ENCODE measurements at places on chromosomes 2 and 18. TPM values are rescaled to one million over a fixed set of nuclear protein-coding genes. Genes with fewer than 3 reads are reported as not detected.
A peak's percentile ranks its signal among the peaks of the same experiment; 100 is the strongest.

- no peaks in the 10 kb centered on the region for H3K36me3 ChIP-seq
- no peaks in the 10 kb centered on the region for H3K27me3 ChIP-seq
- no peak overlapping the region for H3K27ac ChIP-seq
- H3K4me1 ChIP-seq: no peaks in the 10 kb centered on the region
These were observed 297.3 kb downstream of the TNS1 start for GRCh38 chr2:217705461-217705860.

GRCh38 chr2:69177063-69177771 is 164.2 kb downstream of the ANTXR1 start:
- H3K4me1 ChIP-seq: peaks cover 14% of the 10 kb centered on the region
- DNase-seq: no peak
- H3K36me3 ChIP-seq: peaks cover 14% of the 10 kb centered on the region
- H3K27me3 ChIP-seq: no peaks in the 10 kb centered on the region

DNA sequence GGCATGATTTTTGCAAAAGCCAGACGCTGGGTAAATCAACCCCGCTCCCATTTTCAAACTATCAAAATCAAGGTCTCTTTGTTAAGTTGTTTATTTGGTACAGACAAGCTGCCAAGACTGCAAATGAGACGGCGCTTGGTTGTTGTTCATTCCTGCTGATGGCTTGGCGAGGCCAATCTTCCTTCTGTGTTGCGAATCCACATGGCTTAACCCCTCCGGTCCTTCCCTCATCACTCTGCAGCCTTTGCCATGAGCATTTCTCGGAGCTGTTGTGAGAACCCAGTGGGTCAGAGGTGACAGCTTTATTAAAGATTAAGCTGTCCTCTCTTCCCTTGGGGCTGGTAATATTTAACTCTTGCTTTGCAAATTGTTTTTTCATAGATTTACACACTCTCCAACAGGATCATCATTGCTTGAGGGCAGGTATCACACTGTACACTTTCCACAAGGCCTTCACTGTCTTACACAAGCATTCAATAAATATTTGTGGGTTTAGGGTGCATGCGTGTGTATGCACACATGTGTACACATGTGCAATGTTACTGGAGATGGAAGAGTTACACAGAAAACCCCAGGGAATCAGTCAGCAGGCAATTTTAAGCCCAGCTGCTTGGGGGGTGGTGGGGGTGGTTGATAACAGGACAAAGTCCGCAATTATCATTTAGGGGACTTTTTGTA is 27.8 kb upstream of the KCNF1 start:
- H3K4me1 ChIP-seq: peaks cover 25% of the 10 kb centered on the region
- DNase-seq: peak; percentile 85
- H3K27me3 ChIP-seq: no peaks in the 10 kb centered on the region
- peak overlapping the region; percentile 86 for H3K27ac ChIP-seq
- no peaks in the 10 kb centered on the region for H3K36me3 ChIP-seq
- no peak overlapping the region for H3K4me3 ChIP-seq

- H3K27ac ChIP-seq: no peak overlapping the region
- peaks cover 95% of the 10 kb centered on the region for H3K27me3 ChIP-seq
- no peak overlapping the region for H3K4me3 ChIP-seq
- no peak for DNase-seq
- H3K4me1 ChIP-seq: peaks cover 47% of the 10 kb centered on the region
These were observed 2.0 kb upstream of the EN1 start for GRCh38 chr2:118849226-118850167.

- peaks cover 29% of the 10 kb centered on the region for H3K4me1 ChIP-seq
- H3K4me3 ChIP-seq: no peak overlapping the region
- no peaks in the 10 kb centered on the region for H3K36me3 ChIP-seq
These were observed 80.0 kb downstream of the TWIST2 start for GRCh38 chr2:238927746-238928519.

The UGT1A4 gene
- polyA plus RNA-seq: not detected

The CD226 gene
- 1.2 TPM for polyA plus RNA-seq

- no peak for DNase-seq
- no peaks in the 10 kb centered on the region for H3K36me3 ChIP-seq
- H3K4me1 ChIP-seq: no peaks in the 10 kb centered on the region
- peak overlapping the region; percentile 75 for H3K27ac ChIP-seq
- H3K27me3 ChIP-seq: peaks cover 4% of the 10 kb centered on the region
- H3K4me3 ChIP-seq: peak overlapping the region; percentile 89
These were observed 434 bp upstream of the DUSP19 start for GRCh38 chr2:183078163-183078463.

GRCh38 chr2:64234785-64235184 is 90.6 kb upstream of the PELI1 start:
- no peaks in the 10 kb centered on the region for H3K4me1 ChIP-seq
- no peaks in the 10 kb centered on the region for H3K36me3 ChIP-seq
- no peak for DNase-seq
- H3K27ac ChIP-seq: no peak overlapping the region
- H3K27me3 ChIP-seq: no peaks in the 10 kb centered on the region

DNA sequence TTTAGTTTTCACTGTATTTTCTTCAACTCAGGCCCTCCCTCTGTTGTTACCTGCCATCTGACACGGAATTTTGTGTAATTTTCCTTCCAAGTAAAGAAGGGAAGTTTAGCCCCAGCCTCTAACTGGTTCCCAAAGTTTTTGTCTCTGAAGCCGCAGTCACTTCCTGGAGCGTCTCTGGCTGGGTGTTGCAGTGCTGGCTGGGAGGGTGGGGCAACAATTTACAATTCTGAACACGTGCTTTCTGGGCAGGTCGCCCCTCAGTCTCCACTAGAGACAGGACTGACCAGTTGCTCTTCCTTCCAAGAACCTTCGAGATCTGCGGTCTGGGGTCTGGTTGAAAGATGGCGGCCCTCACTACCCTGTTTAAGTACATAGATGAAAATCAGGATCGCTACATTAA is 3.5 kb downstream of the CNDP2 start:
- peaks cover 15% of the 10 kb centered on the region for H3K4me1 ChIP-seq
- no peak for DNase-seq
- H3K36me3 ChIP-seq: peaks cover 29% of the 10 kb centered on the region

GRCh38 chr2:165239856-165240515 is 772 bp downstream of the SCN2A start:
- no peak for DNase-seq
- H3K4me3 ChIP-seq: peak overlapping the region; percentile 42
- no peaks in the 10 kb centered on the region for H3K27me3 ChIP-seq
- no peaks in the 10 kb centered on the region for H3K36me3 ChIP-seq
- no peaks in the 10 kb centered on the region for H3K4me1 ChIP-seq

DNA sequence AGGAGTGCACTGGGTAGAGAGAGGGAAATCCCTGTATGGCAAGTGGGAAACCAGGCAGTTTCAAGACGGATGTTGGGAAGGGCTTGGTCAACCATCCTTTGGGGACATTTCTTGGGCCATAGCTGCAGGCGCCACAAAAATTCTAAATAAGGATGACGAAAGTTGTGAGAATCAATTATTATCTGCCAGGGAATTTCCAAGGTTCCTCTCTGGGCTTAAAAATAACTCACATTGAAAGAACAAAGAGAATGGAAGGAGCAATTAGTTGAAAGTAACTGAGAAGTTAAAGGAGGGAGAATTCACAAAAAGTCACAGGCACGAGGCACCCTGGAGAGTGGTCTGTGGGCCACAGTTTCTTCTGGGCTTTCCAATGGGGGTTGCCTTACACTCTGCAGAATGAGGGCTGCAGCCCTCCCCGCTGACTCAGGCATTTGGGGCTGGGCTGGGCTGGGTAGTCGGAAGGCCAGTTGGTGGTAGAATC is 195.7 kb downstream of the SMAD7 start:
- peaks cover 35% of the 10 kb centered on the region for H3K4me1 ChIP-seq
- no peaks in the 10 kb centered on the region for H3K27me3 ChIP-seq
- DNase-seq: no peak
- H3K27ac ChIP-seq: no peak overlapping the region
- peaks cover 23% of the 10 kb centered on the region for H3K36me3 ChIP-seq

DNA sequence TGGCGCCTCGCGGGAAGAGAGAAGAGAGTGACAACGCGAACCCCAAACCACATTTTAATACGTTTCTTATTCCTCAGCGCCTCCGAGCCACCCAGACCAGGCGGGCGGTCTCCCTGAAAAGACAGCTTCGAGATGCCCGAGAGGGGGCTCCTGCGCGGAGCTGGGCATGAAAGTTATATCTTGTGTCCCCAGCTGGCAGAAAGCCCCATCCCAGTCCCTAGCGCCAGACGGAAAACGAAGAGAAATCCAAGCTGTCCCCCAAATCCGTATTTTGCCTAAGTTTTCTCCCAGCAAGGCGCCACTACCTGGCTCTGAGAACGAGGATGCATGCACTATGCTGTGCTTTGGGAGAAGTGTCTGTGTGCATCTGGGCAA is 797 bp downstream of the NXPH2 start:
- H3K27ac ChIP-seq: no peak overlapping the region
- H3K4me1 ChIP-seq: peaks cover 18% of the 10 kb centered on the region
- no peak for DNase-seq
- H3K4me3 ChIP-seq: peak overlapping the region; percentile 29

DNA sequence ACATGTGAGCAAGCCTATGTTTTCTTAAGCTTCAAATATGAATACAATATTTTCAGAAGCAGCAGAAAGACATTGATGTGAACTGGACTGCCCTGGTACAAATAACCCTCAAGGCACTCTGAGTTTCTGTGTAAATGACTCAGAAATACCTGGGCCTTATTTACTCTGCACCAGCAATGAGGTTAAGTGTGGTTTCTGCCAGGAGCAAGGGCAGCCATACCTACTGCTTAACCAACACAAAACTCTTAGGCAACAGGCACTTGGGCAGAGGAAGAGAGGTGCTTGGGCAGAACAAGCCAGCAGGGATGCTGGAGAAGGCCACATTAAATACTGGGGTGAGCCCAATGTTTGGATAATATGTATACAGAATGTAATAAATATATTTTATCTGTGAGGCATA is 29.4 kb upstream of the ARL5A start:
- H3K27ac ChIP-seq: no peak overlapping the region
- H3K4me3 ChIP-seq: no peak overlapping the region
- no peaks in the 10 kb centered on the region for H3K36me3 ChIP-seq
- H3K4me1 ChIP-seq: peaks cover 5% of the 10 kb centered on the region

The ALPI gene
- not detected for polyA plus RNA-seq

GRCh38 chr2:38376346-38377049 is 575 bp downstream of the ATL2 start:
- peaks cover 3% of the 10 kb centered on the region for H3K4me1 ChIP-seq
- peak; percentile 66 for DNase-seq
- no peaks in the 10 kb centered on the region for H3K27me3 ChIP-seq
- H3K27ac ChIP-seq: peak overlapping the region; percentile 95

GRCh38 chr2:69184224-69184623 is 171.2 kb downstream of the ANTXR1 start:
- no peaks in the 10 kb centered on the region for H3K4me1 ChIP-seq
- H3K27ac ChIP-seq: no peak overlapping the region
- H3K4me3 ChIP-seq: no peak overlapping the region
- DNase-seq: no peak
- no peaks in the 10 kb centered on the region for H3K27me3 ChIP-seq

GRCh38 chr2:191148791-191149190 is 2.0 kb downstream of the STAT4 start:
- H3K4me3 ChIP-seq: no peak overlapping the region
- H3K4me1 ChIP-seq: peaks cover 12% of the 10 kb centered on the region
- no peaks in the 10 kb centered on the region for H3K36me3 ChIP-seq
